Activated CD8-positive, alpha-beta memory T cell treated with anti-CD3 and anti-CD28 coated beads, Interleukin-2, amount 10 ng/mL, durations not matched to agents 7 days and 5 days (primary cell): ENCODE measurements at places on chromosomes 13 and 19. TPM values are rescaled to one million over a fixed set of nuclear protein-coding genes. Genes with fewer than 3 reads are reported as not detected.

Gene CLC
- not detected for total RNA-seq

Gene OR4F17
- total RNA-seq: not detected

Gene ERICH6B
- total RNA-seq: not detected

Gene PPP1R13L
- total RNA-seq: 11.7 TPM

Gene ZNF71
- 6.0 TPM for total RNA-seq

Gene ICAM4
- 0.99 TPM for total RNA-seq

Gene SLITRK6
- total RNA-seq: not detected

Gene SOHLH2
- not detected for total RNA-seq

Gene WDR18
- 64.5 TPM for total RNA-seq

Gene TNFSF11
- total RNA-seq: 0.76 TPM

Gene ADGRE3
- not detected for total RNA-seq

Gene PALM
- not detected for total RNA-seq

Gene ZNF112
- total RNA-seq: not detected

Gene ZNF665
- total RNA-seq: 6.0 TPM

Gene SCGB2B2
- total RNA-seq: 0.23 TPM

Gene PRTN3
- not detected for total RNA-seq

Gene IL4I1
- 1.7 TPM for total RNA-seq

Gene CYP2A7
- not detected for total RNA-seq

Gene SIGLEC9
- total RNA-seq: 0.26 TPM

Gene B3GNT3
- not detected for total RNA-seq

Gene SIGLECL1
- not detected for total RNA-seq

Gene KLK15
- not detected for total RNA-seq

Gene RAB3A
- 3.5 TPM for total RNA-seq

Gene NAT14
- total RNA-seq: 23.2 TPM

Gene LIM2
- total RNA-seq: 0.23 TPM

Gene PRODH2
- not detected for total RNA-seq
